ENCODE measurements at places on chromosomes 13 and 19.

GRCh38 chr19:54644056-54644455 lies 13.8 kb downstream of the LILRB1 start:
- DNase-seq: no peak

GRCh38 chr19:12796146-12797071 lies 5.1 kb downstream of the JUNB start:
- DNase-seq: no peak

- no peak for DNase-seq
These were observed 237.4 kb downstream of the RGCC start for GRCh38 chr13:41694545-41695301.

GRCh38 chr13:74111901-74112824 lies 22.0 kb downstream of the KLF12 start:
- DNase-seq: no peak

DNA sequence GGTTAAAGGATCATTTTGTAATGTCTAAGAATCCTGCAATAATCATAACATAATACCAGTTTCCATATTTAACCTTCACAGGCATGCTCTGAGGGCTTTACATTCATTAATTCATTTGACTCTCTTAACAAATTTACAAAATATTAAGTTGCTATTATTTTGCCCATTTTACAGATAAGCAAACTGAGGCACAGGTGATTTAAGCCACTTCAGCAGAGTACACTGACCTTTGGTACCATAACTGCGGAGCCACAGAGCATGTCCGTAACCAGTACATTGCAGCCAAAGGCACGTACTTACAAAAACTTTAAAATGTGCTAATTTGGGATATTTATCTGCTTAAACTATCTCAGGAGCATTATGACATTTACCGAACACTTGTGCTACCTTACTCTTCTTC lies 169.4 kb upstream of the MYO16 start:
- no peak for DNase-seq

Data from stimulated activated CD8-positive, alpha-beta memory T cell treated with anti-CD3 and anti-CD28 coated beads, Interleukin-7, amount 100 ng/mL, for 48 hours (primary cell).